ENCODE measurements at places on chromosomes 7 and 10.

DNA sequence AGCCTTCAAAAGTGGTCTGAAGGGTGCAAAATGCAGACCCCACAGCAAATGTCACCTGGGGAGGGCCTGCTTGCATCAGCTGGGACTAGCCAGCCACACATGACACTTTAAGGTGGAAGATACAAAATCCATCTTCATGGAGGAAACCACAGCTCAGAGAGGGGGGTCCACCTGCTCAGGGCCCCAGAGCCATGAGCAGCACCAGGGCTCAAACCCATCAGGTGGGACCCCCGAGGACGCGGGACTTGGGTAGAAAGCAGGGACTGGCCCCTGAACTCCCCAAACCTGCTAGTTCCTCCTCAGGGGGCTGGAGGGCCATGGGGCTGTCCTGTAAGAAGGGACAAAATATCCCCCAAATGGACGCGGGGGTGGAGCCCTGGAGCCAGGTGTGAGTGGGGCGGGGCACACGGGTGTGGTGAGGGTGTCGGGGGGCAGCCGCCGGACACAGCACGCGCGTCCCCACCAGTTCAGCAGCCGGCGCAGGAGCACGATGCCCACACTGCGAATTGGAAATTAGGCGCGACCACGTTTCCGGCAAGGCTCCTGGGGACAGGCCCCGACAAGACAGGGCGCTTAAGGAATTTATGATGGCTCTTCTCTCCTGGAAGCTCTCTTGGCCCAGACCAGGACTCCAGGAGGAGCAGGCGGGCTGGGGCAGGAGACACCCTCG lies 8.0 kb downstream of the PDGFA start:
- no peak for DNase-seq

GRCh38 chr7:20218279-20218678 lies 1.1 kb upstream of the MACC1 start:
- DNase-seq, result no peak

DNA sequence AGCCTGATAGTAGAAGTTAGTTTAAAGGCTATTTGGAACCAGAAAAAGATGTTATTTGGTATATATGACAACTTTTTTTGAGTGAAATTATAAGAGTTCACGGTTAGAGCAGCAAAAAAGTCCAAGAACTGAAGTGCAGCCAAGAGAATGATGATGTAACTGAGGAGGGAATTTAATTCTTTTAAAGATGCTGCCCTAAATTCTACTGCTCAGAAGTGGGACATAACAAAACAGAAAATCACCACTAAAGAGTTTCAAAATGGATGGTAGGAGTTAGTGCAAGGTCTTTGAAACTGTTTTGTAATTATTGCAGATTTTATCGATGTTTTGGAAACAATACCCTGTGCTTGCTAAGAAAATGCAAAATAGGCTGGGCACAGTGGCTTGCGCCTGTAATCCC lies 6.5 kb downstream of the SAMD8 start:
- DNase-seq, result no peak

DNA sequence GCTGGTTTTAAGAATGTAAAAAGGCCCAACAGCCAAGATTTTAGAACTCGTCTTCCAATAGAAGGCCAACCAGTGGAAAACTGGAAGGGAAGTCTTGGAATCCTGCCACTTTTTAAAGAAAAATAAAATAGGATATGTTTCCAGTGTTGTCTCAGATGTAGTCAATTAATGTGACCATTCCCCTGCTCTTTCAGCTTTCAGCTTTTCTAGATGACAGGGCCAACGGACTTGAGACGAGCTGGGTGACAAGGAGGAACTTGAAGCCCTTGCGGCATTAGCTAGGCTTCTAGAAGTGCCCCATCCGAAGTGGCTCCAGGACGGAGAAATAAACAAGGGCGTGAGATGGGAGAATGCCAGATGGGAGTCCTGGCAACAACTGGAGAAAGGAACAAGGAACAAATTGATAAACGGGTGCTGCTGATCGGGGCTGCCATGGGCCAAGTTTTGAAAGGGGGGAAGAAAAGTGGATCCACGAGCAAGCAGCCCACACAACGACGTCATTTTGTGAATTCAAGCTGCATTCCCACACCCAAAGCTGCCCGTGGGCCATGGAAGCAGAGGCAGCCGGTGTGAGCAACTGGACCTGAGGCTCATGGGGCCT lies 42.3 kb downstream of the CTBP2 start:
- DNase-seq, result no peak

GRCh38 chr10:103991393-103992128 lies 24.6 kb downstream of the SLK start:
- DNase-seq, result no peak

- no peak for DNase-seq
These were observed 594 bp downstream of the CNNM1 start for GRCh38 chr10:99329554-99330346.

DNA sequence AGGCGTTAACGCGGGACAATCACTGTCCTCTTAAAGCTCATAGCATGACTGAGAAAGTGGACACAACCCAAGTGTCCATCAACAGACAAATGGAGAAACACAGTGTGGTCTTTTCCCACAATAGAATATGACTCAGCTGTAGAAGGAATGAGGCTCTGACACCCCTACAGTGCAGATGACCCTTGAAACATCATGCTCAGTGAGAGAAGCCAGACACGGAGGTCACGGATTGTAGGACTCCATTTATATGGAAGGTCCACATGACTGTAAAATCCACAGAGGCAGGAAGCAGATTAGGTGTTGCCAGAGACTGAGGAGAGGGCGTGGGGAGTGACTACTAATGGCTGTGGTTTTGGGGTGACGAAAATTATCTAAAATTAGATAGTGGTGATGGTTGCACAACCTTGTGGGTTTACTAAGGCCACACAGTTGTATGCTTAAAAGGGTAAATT lies 6.1 kb upstream of the NCAPG2 start:
- DNase-seq, result no peak

- DNase-seq, result no peak
These were observed 55.7 kb downstream of the LRRTM3 start for GRCh38 chr10:66981361-66982052.

DNA sequence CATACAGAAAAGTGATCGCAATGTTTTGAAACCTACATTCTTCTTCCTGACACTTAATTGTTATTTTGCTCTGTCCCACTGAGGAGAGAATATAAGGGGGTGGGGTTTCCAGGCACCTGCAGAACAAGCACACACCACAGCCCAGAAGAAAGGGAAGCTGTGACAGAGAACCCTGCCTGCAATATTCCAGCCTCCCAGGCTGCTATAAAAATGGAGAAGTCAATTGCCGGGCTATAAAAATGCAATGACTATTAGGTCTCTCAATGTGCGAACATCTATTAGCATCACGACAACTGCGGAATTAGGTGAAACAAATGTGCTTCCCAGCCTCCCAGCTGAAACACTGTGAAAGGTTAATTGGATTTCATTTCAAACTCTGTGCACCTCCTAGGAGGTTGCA lies 145.3 kb upstream of the FRMD4A start:
- no peak for DNase-seq

GRCh38 chr10:3239066-3239919 lies 66.7 kb upstream of the PITRM1 start:
- DNase-seq, result peak; percentile 44

- no peak for DNase-seq
These were observed 82.5 kb downstream of the RTKN2 start for GRCh38 chr10:62185919-62186692.

DNA sequence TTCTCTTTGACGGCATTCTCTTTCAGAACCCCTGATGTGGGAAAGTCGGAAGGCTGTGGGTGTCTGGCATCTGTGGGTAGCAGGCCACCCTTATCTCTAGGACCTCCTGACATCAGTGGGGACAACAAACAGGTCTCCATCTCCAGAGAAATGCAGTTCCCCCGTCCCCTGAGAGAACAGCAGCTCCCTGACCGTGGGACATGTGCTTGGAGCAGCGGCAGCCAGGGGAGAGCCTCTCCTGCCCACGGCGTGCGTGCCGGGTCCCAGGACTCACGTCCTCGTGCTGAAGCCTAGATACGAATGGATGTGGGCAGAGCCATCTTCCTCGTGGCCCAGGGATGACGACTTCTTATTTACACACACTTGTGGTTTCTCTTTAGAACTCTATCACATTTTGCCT lies 133.0 kb downstream of the FGFR2 start:
- no peak for DNase-seq

GRCh38 chr10:29212597-29212996 lies 76.3 kb upstream of the LYZL1 start:
- no peak for DNase-seq
